Stimulated activated CD4-positive, alpha-beta T cell treated with anti-CD3 and anti-CD28 coated beads, Interleukin-1b, Interleukin-23, amount 100 ng/mL, for 1 hour (primary cell): ENCODE measurements at places on chromosomes 1 and 21.

- no peak for DNase-seq
Observed at GRCh38 chr1:64320470-64320869, 117.0 kb downstream of the UBE2U start.

DNA sequence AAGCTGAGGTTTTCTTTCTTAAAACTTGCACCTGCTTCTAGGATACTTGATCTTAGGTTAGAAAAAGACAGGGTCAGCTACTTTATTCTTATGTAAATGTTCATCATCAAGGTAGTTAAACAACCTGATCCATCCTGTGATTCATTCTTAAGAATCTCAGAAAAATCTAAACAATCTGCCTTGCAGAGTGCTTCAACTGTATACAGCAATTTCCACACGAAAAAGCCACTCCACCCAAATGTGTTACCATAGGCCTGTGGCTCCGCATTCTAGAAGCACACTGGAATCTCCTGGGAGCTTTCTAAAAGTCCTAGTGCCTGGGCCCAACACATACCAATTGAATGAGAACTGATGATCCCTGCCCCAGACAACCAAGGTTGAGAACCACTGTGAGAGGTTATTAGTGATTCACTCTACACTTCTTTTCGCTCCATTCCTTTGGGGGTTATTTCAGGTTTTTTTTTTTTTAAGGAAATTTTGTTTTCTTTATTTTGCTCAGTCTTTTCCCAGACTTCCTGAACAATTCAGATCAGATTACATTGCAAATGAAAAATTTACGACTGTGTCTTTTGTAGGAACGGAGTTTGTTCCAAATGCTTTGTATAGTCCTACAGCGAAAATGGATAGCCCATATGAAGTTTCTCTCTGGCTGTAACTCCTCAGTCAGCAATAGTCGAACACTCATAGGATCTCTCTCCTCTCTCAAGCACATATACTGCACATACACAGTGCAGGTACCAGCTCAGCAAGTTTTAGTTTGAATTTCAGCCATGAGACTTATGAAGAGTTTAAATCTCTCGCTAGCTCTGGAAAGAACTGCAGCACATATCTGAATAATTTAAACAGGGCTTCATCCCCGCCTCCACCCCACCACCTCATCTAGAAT lies 16.1 kb downstream of the SMYD2 start:
- no peak for DNase-seq

DNA sequence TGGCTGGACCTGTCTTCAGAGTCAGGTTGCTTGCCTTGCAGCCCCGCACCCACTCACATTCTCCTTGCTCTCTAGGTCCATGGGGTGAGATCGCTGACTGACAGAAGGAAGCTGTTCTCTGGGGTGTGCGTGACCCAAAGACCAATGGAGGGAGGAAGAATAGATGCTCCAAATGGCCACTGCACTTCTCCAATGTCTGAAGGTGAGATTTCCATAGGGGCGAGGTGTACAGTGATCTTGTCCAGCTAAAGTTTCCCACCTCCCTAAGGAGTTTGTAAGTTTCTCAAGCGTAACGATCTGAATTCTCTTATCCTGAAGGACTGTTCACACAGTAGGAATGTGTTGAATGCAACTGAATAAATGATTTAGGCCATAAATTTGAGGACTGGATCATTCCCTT lies 211.9 kb upstream of the IRF2BP2 start:
- DNase-seq: no peak

GRCh38 chr1:228737601-228738041 lies 2.3 kb downstream of the RHOU start:
- DNase-seq: no peak

DNA sequence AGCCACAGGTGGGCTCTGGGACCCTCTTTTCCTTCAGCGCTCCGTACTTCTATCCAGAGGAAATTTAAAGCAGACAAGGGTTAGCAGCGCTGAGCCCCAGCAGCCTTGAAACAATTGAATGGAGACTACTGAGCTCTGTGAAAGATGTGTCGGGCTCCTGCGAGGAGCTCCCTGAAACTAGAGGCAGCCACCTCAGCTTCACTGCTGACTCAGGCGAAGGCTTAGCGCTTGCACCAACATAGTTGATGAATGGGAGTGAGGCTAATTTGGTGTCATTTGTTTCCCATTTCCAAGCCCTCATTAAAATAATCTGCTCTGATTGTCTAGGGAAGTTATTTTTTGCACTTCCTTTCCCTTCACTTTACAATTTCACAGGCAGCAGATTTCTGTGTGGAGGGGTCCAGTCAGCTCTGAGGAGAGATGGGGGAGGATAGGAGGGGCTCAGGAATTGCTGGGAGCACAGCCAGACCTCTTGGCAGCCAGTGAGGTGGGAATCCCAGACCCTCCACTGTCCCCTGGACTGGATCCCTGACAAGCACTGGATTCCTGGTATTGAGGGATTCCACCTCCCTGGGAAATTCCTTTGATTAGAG lies 398.9 kb upstream of the PLXNA2 start:
- no peak for DNase-seq

GRCh38 chr1:222084996-222085395 lies 343.1 kb upstream of the DUSP10 start:
- DNase-seq: no peak

GRCh38 chr1:19313636-19313959 lies 1.5 kb downstream of the SLC66A1 start:
- DNase-seq: no peak

GRCh38 chr1:1895456-1896336 lies 4.8 kb upstream of the GNB1 start:
- DNase-seq: no peak

DNA sequence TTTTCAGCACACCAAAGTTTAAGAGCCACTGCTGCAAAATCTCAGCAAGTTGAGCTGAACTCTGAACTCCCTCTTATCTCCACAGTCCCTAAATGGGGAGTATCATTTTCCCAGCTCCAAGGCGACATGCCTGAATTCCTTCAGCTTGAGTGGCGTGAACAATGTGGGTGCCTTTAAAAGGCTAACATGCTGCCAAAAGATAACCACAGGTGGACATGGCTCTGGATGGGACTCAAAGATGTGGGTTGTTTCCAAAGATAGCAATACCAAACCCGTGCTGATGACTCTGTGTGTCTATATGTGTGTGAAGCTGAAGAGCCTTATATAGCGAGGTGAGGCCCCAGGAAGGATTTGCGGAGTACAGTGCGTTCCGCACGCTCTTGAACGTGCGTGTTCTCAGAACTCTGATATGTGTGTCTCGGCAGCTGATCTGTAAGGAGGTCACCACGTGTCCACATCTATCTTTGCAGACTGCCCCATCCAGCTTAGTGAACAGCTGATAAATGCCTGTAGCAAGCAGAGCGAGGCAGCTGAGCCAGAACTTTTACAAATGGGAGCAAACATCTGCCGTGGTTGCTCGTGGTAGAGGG lies 189.2 kb downstream of the DYRK1A start:
- no peak for DNase-seq

DNA sequence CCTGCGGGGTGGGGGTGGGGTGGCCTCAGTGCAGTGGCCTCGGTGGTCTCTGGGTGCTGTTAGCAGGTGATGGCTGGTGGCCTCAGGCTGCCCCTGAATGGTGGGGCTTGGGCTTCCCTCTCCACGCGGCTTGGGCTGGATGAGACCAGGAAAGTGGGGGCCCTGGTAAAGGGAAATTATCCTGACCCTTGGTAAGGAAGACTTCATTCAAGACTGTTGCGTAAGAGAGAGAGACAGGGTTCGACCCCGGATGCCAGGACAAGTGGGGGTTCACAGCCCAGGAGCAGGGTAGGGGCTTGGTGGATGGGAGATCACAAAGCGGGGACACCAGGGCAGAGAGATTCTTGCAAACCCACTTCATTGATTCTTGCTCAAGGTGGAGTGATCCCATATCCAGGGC lies 5.5 kb upstream of the TTC34 start:
- no peak for DNase-seq

- DNase-seq: no peak
Observed at GRCh38 chr21:42112857-42113256, 41.7 kb downstream of the UMODL1 start.

- DNase-seq: no peak
Observed at GRCh38 chr1:236875975-236876374, 80.9 kb downstream of the MTR start.

DNA sequence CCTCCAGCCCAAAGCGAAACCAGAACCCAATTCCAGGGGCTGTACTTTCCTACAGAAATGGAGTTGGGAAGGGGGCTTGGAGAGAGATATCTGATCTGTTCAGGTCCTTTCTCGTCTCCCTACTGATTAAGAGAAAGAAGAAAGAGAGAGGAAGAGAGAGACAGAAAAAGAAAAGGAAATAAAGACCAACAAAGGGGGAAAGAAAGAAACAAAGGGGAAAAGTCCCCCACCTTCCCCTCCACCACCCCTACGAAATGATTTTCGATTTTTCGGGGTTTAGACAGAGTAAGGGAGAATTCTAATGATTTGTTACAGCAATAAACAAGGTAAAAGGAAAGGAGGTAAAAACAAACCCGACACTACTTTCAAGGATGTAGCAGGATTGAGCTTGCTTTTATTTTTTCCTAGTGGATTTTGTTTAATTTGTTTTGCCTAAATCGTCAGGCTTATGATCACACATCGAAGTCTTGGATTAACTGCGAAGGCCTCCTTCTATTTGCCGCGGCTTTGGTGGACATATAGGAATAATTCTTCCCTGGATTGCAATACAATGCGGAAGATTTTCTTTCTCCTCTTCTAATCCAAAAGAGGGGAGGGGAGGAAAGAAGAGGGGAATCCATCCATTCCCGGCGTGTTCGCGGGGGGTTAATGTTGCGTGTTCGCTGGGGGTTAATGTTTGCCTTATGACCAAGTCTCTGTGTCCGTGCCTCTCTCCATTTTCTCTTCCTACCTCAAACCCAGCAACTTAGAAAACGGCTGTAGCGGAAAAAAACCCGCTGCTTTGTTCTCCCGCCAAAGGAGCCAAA lies 1.9 kb downstream of the TAL1 start:
- DNase-seq: no peak

- no peak for DNase-seq
Observed at GRCh38 chr1:117565745-117566455, 39.9 kb upstream of the TENT5C start.

GRCh38 chr1:23592209-23592892 lies 33.0 kb upstream of the ID3 start:
- no peak for DNase-seq

GRCh38 chr1:183841550-183841949 lies 36.6 kb downstream of the RGL1 start:
- DNase-seq: no peak

GRCh38 chr1:27138927-27139326 lies 16.0 kb downstream of the SLC9A1 start:
- no peak for DNase-seq

- no peak for DNase-seq
Observed at GRCh38 chr1:192489748-192490147, 85.8 kb upstream of the RGS1 start.

DNA sequence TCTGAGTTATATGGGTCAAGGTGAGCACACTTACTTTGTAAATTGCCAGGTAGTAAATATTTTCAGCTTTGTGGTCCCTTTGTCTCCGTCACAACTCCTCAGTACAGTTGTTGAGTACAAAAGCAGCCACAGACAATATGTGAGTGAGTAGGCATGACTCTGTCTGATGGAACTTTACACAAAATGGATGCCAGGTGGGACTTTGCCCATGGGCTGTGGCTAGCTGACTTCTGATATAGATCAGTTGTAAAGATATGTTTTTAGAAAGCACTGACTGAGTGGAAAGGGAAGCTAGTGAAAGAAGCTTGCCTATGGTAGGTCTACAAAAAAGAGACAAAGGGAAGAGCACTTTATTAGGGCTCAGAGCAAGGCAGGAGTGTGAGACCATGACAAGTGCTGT lies 23.1 kb upstream of the IGSF5 start:
- no peak for DNase-seq

DNA sequence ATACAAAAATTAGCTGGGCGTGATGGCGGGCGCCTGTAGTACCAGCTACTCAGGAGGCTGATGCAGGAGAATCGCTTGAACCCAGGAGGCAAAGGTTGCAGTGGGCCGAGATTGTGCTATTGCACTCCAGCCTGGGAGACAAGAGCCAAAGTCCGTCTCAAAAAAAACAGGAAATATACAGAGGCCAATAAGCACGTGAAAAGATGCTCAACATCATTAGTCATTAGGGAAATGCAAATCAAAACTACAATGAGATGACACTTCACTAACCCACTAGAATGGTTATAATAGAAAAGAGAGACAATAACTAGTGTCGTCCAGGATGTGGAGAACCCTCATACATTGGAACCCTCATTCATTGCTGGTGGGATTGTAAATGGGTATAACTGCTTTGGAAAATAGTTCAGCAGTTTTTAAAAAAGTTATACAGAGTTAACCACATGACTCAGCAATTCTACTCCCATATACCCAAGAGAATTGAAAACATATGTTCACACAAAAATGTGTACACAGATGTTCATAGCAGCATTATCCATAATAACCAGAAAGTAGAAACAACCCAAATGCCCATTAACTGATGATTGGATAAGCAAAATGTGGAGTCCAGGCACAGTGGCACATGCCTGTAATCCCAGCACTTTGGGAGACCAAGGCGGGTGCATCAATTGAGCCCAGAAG lies 6.4 kb upstream of the E2F2 start:
- no peak for DNase-seq

DNA sequence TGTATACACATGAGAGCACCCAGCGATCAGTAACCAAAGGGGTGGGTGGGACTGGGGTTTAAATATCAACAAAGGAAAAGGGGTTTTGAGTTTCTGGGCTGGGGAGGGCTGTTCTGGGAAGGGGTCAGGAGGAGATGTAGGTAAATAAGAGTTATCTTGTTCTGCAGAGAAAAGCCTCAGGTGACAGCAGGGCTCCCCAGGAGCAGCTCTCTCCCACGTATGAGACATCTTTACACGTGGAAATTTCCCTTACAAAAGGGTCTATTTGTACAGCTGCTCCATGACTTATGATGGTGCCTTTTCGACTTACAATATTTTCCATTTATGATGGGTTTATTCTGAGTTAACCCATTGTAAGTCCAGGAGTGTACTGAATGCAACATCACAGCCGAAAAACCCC lies 16.3 kb upstream of the PADI2 start:
- no peak for DNase-seq

DNA sequence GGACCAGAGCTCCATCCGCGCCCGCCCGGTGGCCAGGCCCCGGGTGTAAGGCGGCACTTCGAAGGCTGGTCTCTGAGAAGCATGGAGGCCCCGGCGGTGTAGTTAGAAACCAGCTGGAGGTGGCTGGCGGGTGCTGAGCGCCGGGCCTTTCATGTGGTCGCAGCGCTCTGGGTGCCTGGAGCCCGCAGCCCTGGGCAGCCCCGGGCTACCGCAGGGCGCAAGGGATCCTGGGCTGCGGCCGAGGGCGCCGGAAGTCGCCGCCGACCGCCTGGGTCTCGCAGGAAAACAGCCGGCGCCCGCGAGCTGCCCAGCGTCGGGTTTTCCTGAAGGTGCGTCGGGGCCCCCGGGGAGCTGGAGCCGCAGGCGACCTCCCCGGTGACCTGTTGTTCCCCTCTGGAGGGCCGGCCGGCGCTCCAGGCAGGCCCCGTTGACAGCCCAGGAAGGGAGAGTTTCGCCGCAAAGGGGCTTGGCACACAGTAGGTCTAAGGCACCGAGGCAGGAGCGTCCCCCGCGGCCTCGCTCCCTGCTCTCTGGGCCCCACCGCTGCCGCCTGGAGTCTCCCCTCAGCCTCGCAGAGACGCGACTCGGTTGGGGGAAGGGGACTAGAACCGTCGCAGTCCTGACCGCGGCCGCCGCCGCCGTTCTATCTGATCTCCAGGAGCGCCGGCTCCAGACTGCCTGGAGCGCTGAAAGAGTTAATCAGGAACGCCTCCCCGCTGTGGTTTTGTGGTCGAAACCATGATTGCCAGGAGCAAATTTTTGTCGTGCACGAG lies 2.7 kb downstream of the GRHL3 start:
- no peak for DNase-seq

- DNase-seq: no peak
Observed at GRCh38 chr1:243396876-243397275, 141.0 kb downstream of the SDCCAG8 start.
